Activated CD4-positive, alpha-beta T cell treated with anti-CD3 and anti-CD28 coated beads, Interleukin-2, amount 50 U/mL, for 16 hours (primary cell): ENCODE measurements at places on chromosomes 16 and 17.

- no peak for DNase-seq
These were observed 513 bp downstream of the CRLF3 start for GRCh38 chr17:30824002-30824355.

GRCh38 chr17:53892222-53892621, 69.5 kb downstream of the KIF2B start:
- no peak for DNase-seq

DNA sequence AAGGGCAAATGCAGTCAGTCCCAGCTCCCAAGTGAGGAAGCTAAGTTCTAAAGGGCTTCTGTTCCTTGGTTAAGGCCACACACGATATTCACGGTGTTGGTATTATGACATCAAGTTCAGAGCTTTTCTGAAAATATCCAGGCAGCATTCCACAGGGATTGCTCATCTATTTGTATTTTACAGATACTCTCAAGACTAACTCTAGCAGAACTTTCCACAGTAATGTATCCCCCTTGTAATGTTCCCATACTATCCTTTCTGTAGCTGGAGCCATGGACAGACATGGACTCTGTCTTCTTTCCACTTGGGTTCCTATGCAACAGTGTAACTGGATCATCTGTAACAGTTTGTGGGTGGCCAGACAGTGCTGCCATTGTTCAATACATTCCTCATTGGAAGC, 13.5 kb downstream of the SDR42E1 start:
- no peak for DNase-seq

GRCh38 chr16:66539623-66540469, 10.1 kb downstream of the TK2 start:
- no peak for DNase-seq

GRCh38 chr17:29179232-29180033, 765 bp downstream of the MYO18A start:
- no peak for DNase-seq

DNA sequence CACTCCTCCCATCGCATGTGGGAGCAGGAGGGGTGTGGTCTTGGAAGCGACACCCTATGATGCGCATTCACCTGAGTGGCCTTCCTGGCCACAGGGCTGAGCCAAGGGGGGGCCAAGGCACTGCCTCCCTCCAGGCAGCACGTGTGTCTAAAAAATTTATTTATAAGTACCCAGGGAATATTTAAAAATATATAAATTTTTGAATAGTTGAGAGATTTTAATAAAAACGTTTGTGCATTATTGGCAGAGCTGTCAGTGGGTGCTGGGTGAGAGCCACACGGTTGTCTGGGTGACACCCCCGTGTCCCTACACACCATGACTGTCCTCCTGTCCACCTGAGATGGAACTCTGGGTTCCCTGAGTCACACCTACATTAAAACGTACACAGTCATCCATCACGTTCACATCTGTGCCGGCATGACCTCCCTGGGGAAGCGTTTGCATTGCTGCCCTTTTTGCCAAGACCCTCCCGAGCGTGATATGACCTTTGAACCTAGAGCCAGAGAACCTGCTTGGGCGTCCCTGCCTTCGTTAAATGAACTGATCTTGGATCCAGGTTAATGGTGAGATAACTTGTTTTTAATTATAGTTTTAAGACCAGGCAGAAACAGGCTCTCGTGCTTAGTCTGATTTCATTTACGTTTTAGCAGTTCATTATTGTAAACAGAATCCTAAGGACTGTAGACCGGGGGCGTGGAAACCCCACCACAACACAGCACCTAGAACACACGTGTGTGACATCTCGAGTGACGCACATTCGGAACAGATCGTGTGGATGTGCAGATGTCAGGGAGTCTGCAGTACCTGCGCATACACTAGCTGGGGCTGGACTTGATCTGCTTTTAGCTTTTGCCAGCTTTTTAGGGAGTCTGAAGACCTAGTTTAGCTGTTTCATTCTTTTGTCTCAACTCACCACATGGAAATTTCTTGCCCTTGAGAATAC, 192.8 kb upstream of the CHMP6 start:
- DNase-seq: no peak

DNA sequence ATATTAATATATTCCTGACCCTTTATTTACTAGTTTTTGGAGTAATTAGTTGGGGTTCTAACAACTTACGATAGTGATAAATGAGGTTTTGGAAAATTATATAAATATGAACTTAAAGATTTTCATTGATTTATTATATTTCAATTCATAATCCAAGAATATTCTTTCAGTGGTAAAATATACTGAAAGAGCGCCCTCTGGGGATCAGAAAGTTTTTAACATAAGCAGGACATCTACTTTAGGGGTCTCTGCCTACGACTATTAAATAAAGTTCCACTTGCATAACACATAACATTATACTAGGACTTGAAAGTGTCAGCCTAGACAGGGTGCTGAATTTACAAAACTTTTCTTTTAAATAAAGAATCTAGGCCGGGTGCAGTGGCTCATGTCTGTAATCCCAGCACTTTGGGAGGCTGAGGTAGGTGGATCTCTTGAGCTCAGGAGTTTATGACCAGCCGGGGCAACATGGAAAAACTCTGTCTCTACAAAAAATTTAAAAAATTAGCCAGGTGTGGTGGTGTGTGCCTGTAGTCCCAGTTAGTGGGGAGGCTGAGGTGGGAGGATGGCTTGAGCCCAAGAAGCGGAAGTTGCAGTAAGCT, 15.6 kb downstream of the RFWD3 start:
- DNase-seq: no peak

- DNase-seq: no peak
These were observed 64.4 kb upstream of the RPL38 start for GRCh38 chr17:74139120-74139519.

GRCh38 chr16:55204069-55204468, 119.9 kb upstream of the IRX6 start:
- no peak for DNase-seq

DNA sequence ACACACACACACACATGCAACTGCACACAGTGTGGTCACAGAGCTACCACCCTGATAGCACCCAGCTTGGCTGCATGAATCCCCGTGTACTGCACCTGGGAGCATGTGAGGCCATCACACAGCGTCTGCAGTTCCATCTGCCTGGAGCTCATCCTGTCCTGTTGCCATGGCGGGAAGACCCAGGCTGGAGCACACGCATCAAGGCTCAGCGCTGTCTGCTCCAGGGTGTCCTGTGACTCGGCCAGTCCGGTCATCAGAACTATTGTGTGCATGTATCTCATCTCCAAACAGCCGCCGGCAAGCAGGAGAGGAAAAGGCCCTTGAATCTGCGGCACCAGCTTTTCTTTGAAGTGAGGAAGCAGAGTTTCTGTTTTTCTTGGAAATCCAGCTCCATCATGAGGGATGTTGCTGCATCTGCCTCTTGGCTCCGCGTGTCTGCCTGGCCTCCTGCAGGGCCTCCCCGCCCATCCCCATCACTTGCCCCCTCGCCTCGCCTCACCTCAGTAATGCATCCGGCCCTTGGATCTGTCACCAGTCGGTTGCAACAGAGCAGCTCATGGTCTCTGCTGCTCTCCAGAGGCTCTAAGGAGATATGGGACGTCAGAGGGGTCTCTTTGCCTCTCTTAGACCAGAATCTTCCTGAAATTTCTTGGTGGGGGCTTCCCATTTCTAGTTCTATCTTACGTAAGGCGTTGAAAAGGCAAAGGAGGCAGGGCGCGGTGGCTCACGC, 23.7 kb downstream of the CACNG4 start:
- DNase-seq: no peak

- DNase-seq: no peak
These were observed 24.5 kb downstream of the RCVRN start for GRCh38 chr17:9880582-9880999.

DNA sequence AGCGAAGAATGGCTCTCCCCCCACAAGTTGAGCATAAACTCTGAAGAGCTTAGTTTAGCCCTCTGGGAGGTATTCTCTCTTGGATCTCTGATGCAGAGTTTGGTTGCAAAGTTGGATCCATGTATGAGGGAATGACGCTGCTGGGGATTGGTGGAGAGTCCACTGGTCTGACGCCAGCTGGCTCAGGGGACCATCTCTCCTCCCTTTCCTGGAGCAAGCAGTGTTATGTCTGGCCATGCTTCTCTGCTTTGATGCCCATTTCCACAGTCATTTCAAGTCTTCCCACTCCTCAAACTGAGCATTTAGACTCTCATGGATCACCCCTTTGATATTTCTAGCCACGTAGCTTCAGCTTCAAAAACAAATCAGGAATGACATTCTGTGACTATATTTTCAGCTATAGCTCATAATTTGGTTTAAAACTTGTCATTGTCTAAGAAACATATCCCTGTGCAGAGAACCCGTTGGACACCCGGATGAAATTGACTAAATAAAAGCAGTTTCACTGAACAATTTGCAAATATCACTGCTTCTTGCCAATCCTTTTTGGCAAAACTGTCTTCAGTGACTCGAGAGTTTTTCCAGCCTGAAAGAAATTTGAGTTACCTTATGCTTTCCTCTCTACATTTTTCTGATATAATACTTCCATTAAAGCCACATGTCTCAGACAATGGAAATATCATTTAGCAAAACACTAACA, 193.4 kb upstream of the CDH11 start:
- DNase-seq: no peak

DNA sequence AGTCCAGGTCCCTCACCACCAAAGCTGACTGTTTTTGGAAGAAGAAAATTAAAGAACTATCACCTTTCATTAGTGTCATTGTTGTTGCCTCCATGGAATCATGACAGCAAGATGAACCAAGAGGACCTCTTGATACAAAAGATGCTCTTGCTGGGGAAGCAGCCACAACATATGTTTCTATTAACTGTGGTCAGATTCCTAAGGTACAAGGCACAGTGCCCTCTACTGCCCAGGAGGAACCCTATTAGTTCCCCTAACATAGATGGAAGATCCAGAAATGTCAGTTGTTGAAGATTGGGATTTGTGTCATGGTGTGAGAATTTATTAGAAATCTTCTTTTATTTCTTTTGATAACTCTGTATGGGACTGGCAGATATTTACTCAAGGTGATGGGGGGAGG, 188.2 kb upstream of the ANKFN1 start:
- no peak for DNase-seq

DNA sequence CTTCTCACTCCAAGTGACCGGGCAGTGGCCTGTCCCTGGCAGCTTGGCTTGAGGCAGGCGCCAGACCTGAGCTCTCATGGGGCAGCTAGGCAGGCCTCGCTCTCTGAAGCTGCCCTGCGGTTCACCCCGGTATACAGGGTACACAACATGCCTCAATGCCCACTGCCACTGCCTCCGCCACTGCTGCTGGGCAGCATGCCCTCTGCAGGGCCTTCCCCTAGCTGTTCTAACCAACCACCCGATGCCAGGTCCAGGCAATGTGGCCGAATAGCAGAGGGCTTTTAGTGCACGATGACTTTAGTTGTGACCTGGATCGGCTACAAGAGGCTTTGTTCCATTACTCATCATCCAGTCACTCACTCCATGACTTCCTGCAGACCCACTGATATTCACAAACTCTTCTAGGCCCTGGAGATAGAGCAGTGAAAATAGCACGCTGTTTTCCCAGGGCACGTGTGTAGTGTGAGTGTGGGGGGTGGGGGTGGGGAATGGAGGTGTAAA, 19.7 kb downstream of the CDC42EP4 start:
- no peak for DNase-seq

DNA sequence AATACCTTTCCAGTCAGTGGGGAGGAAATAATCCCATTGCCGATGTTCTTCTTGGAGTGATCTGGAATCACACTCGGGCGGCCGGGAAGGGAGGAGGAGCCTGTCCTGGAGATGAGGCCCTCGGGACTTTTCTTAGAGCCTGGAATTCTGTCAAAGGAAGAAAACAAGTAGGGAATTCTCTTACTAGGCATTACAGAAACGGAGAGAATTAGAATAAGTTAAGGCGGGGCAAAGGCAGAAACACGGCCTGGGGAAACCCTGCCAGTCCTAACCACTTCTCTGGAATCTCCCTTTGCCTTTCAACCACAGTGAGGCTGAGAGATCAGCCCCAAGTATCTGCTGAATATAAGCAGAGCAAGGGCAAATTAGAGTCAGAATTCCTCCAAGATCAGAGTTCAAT, 27.8 kb downstream of the USP36 start:
- DNase-seq: no peak

- no peak for DNase-seq
These were observed 17.7 kb downstream of the SLC38A8 start for GRCh38 chr16:84024854-84025253.

GRCh38 chr16:81830845-81831540, 51.9 kb downstream of the PLCG2 start:
- DNase-seq: no peak

- DNase-seq: no peak
These were observed 3.4 kb downstream of the SOX8 start for GRCh38 chr16:984736-985636.

GRCh38 chr17:70173681-70174080, 4.3 kb downstream of the KCNJ2 start:
- no peak for DNase-seq

DNA sequence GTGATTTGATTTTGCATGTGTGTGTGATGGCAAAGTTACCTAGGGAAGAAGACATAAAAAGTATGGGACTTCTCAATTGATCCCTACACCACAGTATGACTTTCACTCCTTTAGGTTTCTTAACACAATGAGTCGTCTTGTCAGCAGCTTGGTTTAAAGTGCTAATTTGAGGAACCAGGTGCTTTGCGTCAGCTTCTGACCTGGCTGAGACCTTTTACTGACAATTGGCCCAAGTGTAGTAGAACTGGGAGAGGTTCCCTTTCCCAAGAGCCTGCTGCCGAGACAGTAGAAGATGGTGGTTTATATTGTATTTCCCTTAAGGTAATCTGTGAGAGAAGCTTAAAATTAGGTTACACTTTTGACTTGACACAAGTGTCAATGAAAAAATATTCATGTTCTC, 54.9 kb downstream of the LDHD start:
- DNase-seq: no peak

DNA sequence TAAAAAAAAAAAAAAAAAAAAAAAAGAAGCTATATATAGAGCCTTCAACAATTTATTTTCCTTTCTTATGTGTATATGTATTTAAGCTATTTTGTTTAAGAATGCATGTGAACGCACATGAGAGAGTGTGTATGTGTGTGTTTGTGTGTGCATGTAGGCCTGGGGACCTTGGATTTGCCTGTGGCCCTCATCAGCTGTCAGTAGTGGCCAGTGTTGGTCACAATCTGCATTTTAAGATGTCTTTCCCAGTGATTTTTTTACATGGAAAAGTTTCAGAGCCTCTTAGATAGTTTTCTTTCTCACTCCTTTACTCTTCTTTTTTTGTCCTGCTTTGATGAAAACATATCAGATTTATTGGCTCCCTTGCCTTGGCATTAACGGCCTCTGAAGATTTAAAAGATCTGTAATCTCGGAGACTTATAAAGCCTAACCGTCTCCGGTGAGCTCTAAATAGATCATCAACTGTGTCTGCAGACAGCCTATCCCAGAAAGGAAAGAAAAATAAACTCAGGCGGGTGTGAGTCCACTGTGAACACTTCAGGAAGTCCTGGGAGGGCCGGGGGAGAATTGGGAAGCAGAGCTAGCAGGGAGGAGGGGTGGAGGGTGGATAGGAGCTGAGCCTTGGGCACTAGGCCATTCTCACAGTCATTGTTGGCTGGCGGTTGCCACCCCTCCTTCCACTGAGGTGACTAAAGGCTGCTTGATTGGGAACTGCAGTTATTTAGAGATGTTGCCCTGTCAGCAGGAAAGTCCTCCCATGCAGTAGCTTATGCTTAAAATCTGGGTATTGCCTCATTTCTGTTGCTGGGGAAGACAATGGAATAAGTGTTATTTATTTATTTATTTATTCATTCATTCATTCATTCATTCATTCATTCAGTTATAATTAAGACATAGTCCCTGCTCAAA, 86.8 kb downstream of the WWP2 start:
- no peak for DNase-seq
